ENCODE measurements at places on chromosomes 1 and 21. TPM values are rescaled to one million over a fixed set of nuclear protein-coding genes. Genes with fewer than 3 reads are reported as not detected.

The ZNF683 gene
- 1.2 TPM for total RNA-seq

The GLIS1 gene
- total RNA-seq: not detected

The ADIPOR1 gene
- 110 TPM for total RNA-seq

The RHOU gene
- 22.9 TPM for total RNA-seq

The SPRR4 gene
- total RNA-seq: not detected

The SPRR2E gene
- not detected for total RNA-seq

The LIPI gene
- not detected for total RNA-seq

The PLA2G5 gene
- total RNA-seq: 7.4 TPM

The C1QB gene
- total RNA-seq: 1,524 TPM

The PTPN7 gene
- total RNA-seq: 8.5 TPM

The SEC16B gene
- 1.9 TPM for total RNA-seq

The S100A7A gene
- not detected for total RNA-seq

The CFHR4 gene
- total RNA-seq: not detected

The DENND4B gene
- total RNA-seq: 95.4 TPM

The MPZL1 gene
- 85.9 TPM for total RNA-seq
